ENCODE measurements at places on chromosomes 5 and 9. TPM values are rescaled to one million over a fixed set of nuclear protein-coding genes. Genes with fewer than 3 reads are reported as not detected.

DOCK2 gene
- total RNA-seq: 244 TPM

CNTNAP3 gene
- 0.10 TPM for total RNA-seq

IL5 gene
- total RNA-seq: not detected

WDR38 gene
- not detected for total RNA-seq

LHX6 gene
- total RNA-seq: under 0.01 TPM

IL33 gene
- not detected for total RNA-seq

PCDHB11 gene
- not detected for total RNA-seq

CATSPER3 gene
- total RNA-seq: 0.10 TPM

RANBP6 gene
- total RNA-seq: 64.3 TPM

Data from mononuclear cell (primary cell).